KBM-7 (cell line): ENCODE measurements at places on chromosomes 2 and 18.

DNA sequence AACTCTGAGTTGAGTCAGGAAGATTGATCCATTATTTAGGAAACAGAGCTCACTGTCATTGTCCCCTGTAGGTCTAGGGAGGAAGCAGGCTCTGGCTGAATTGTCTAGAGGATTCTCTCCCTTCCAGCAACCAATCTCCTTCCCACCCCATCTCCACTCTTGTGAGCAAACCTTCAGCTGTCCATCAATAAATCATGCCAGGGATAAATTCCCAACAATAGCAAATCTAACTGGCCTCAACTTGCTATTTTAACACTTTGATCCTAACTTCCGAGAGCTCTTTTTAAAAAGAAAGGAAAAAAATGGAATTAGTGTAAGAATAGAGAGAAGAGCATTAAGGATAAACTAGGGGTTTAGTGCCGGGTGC is 53.5 kb downstream of the ATP8B1 start:
- DNase-seq = no peak

GRCh38 chr18:40431071-40431985 is 1523.7 kb upstream of the PIK3C3 start:
- DNase-seq = no peak

DNA sequence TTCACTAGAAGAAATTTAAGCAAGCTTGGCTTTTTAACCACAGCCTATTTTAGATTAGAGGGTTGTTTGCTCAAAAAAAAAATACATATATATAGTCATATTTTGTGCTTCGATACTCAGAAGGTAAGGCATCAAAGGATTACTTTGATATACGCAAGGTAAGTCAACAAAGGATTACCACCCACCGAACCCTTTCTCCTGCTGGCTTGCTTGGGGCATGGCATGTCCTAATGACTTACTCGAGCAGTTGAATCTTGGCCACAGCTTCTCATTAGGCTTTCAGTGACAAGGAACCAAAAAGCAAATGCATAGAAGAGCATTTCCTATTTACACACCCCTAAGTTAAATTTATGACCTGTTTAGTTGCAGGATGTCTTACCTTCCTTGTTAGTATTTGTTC is 295.7 kb downstream of the AGAP1 start:
- DNase-seq = no peak

DNA sequence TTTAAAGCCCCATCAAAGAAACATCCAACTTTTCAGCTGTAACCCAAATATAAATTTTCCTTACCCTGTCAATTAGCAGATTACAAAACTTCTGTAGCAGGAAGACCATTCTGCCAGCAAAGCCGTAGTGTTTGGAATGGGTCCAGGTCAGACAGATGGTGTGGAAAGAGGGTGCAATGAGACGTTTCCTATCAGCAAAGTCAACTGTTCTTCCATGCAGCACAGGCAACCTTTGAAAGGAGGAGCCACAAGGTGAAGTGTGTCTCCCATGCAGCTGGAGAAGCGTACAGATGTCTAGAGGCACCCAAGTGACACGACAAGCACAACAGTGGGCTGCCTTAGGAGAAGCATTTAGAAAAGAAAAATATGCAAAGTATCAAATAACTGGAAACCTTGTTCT is 83.7 kb downstream of the SP3 start:
- peak; percentile 41 for DNase-seq

- no peak for DNase-seq
Measured at GRCh38 chr2:9410108-9410507, 13.2 kb downstream of the ITGB1BP1 start.

GRCh38 chr2:75130171-75130570 is 69.1 kb downstream of the TACR1 start:
- DNase-seq = no peak

DNA sequence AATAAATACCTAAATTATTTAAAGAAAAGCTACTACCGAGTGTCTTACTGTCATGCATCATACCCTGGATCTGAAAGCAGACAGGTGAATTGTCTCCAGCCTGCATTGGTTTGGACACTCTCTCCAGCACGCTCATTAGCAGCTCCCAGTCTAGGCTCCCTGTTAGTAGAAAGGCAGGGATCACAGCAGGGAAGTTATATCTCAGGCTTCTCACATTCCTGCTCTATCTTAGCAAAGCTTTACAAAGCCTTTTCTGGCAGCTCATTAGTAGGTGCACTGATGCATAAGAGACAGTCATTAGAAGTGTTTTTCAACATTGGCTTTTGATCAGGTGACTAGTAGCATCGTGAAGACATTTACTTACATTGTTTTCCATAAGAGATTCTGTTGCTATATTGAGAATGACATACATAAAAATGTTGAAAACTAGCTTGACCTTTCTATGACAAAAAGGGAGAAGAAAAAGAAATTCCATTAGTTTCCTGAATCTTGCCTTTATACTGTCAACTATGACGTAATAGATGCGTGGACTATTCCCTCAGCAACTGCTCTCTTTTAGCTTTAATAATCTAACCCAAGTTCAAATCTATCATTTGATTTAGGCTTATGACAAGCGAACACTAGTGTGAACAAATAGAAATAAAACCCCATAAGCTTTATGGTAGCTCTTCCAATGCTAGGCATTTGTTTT is 408.7 kb upstream of the KCNH7 start:
- DNase-seq = no peak

DNA sequence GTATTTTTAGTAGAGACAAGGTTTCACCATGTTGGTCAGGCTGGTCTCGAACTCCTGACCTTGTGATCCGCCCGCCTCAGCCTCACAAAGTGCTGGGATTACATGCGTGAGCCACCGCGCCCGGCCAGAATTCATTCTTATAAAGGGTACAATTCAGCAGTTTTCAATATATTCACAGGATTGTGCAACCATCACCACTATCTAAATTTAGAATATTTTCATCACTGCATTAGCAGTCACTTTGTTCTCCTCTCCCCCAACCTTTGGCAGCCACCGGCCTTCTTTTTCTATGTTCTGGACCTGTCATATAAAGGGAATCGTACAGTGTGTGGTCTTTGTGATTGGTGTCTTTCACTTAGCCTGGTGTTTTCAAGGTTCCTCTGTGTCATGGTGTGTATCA is 40.7 kb downstream of the TCF7L1 start:
- no peak for DNase-seq

GRCh38 chr2:28828382-28828781 is 17.7 kb downstream of the SPDYA start:
- DNase-seq = no peak

GRCh38 chr2:127740665-127741288 is 39.5 kb downstream of the SFT2D3 start:
- DNase-seq = peak; percentile 50

DNA sequence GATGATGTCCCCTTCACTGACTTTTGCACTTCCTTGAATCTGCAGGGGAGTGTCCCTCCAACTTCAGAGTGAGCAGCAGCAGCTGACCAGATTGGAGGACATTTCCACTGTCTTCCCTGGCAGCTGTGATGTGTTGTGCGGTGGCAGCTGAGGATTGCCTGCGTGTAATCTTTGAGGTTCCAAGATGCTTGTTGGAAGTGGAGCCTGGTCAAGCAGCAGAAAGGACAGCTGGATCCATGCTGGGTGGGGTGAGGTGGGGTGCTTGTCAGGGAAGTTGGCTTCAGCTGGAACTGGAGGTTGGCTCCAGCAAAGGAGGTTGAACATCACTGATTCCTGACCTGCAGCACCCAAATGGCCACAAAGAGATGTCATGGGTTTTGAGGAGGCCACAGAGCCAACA is 64.8 kb downstream of the ST3GAL5 start:
- no peak for DNase-seq
